ENCODE measurements at places on chromosomes 6 and 20.

GRCh38 chr20:50821257-50821921 lies 26.5 kb downstream of the BCAS4 start:
- no peak for DNase-seq

GRCh38 chr20:38148328-38149102 lies 16.6 kb downstream of the TGM2 start:
- no peak for DNase-seq

GRCh38 chr20:8578161-8578865 lies 446.2 kb downstream of the PLCB1 start:
- no peak for DNase-seq

DNA sequence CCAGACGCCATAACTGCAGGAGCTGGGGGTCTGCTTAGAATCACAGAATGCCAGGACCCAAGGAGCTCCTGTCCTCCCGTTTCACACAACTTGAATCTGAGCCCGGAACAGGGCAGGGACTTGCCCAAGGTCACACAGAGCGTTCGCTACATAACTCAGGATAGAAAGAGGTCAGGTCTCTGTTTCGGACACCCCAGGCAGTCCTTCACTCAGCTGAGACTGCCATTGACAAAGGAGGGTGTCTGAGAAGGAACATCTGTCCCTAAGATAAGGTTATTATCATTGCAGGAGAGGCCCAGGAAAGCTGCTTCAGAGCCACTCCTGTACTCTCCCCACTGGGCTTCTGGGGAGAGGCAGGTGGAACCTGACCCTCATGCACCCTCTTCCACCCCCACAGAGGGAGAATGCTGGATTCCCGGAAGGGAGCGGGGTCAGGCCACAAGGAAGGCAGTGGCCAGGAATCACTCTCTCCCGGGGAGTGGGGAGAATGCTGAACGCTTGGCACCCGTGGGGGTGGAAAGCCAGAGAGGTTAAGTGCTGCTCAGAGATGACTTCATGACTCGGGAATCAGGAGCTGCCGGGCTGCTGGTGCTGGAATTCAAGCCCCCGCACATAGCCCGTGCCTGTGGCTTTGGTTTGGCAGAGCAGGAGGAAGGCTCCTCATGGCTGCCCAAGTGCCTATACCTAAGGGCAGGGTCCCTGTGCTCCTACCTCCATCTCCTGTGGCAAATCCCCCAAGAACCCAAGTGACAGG lies 10.7 kb downstream of the SDC4 start:
- peak; percentile 94 for DNase-seq

DNA sequence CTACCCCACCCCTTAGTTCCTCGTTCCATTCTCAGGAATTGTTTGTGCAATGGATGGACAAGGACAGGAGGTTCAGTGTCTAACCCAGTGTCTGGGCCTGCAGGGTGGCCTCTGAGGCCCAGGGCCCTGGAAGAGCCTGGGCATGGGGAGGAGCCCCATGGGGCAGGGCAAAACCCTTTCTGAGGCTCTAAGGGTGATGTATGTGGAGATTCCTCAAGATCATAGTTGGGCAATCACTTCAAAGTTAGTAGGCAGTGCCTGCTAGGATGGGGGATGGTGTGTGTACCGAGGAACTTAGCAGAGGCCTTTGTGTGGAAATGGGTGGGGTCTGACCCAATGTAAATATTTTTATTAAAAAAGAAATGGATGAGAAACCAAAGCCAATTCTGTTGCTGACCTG lies 6.7 kb upstream of the C2 start:
- DNase-seq = no peak

DNA sequence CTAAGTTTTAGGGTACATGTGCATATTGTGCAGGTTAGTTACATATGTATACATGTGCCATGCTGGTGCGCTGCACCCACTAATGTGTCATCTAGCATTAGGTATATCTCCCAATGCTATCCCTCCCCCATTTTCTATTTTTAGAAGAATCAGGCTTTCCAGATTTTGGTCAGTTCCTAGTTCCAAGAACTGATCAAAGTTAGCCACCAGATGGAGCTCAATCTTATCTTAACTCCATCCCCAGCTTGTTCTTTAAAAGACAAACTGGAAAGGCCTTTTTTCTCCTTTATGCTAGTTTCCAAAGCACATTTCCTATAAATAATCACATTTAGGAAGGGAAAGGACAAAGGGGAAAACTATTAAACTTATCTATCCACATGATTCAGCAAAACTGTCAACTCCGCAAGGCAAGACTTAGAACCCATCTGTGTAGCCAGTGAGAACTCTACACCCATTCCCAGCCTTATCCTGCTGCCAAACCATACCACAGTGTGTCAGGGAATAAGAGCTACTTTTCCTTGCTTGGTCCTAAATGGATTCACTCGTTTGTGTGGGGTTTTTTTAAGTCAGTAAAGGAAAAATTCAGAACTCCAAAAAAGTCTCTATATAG lies 22.8 kb upstream of the KHDC1 start:
- DNase-seq = peak; percentile 67

DNA sequence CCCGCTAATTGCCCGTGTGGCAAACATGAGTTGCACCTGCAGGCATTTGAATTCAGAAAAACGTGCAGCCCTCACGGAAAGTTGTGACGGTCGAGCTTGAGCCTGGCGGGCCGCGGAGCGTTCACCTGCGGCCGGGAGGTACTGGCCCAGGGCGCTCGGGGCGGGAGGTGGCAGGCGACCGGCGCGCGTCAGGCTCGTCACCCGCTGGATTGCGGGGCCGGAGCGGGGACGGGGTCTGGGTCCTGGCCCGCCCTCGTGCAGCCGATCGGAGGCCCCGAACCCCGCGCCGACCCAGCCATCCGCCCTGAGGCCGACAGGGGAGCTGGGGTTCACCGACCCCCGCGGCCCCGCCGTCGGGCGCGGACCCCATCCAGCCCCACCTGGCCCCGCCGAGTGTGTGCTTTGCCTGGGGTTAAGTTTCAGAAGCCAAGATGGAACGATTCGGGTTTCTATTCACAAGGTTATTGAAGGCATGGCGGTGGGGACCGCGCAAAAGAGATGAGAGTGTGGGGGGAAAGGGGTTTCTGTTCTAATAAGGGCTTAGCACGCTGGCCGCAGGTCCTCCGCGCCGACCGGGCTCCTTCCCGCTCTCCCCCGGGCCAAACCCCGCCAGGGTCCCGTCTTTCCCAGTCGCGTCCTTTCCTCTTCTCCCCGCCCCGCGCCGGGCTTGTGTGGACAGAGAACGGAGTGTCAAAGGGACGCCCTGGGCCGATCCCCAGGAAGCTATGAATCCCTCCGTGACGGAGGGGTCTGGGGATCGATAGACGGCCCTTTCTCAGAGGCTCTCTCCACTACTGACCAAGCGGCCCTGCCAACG lies 1.6 kb upstream of the HEY2 start:
- no peak for DNase-seq

DNA sequence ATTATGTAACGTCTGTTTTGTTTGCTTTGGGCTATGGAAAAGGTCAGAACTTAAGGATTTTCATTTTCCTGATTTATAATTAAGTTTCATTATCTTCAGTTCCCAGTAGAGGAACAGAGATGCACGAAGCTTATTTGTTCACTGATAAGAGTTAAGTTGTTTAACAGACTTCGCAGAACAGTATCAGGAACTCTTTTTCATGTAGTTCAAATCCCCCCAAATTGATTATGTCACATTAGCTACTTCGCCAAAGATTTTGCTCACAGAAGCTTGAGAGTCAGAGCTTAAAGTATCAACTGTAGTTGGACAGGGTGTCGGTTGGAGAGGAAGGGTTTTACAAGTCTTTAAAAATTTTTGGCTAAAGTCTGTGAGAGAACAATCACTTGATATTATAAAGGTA lies 43.4 kb downstream of the ZHX3 start:
- no peak for DNase-seq

DNA sequence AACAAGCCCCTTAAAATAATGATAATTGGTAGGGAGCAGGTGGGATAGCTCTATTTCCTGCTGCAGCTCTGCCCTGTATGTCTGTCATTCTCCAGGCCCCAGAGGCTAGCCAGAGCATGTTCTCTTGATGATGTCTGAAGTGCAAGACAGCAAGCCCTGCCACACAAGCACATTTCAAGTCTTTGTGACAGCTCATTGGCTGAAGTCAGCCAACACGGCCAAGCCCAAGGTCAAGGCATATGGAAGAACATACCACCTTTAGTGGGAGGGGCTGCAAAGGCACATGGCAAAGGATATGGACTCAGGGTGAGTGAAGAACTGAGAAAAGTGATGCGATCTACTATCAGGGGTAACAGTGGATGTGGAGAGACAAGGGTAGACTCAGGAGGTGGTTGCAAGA lies 116.1 kb downstream of the PRND start:
- DNase-seq = no peak

All from fibroblast of skin of right biceps (primary cell).